Activated naive CD8-positive, alpha-beta T cell treated with anti-CD3 and anti-CD28 coated beads, Interleukin-2, amount 50 U/mL, for 24 hours (primary cell): ENCODE measurements at places on chromosomes 13 and 19.

DNA sequence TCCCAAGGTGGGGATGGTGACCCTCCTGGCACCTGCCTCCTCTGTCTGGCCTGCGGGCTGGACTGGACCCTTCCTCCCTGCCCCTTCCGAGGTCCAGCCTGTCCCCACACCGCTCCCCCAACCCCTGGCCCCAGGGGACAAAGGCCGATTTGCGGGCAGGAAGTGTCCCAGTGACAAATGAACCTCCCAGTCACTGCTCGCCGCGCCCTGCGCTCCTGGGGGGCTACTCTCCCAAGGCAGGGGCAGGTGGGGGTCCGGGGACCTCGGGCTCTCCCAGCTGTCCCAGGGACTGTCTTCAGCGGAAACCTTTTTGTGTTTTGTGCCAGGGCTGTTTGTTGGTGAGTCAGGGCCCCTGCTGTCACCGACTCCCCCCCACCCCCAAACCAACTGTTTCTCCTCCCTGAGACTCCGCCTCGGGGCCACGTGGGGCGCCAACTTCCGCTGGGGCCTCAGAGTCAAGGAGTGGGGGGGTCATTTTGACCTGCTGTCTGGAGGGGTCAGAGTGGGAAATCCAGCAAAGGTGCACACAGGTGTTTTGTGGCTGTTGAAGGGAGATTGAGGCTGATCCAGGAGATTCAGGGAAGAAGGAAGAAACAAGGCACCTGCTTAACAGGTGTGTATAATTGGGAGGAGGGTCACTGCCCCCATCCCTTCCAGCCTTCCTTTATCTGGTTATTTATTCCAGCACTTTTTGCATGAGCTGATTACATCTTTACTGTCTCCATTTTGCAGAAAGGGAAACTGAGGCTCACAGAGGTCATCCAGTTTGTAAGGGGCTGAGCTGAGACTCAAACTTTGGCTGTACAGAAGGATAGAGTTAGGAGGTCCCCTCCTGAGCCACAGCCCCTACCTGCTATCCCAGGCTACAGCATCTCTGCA, 831 bp downstream of the PGPEP1 start:
- DNase-seq = peak; percentile 76
- no peaks in the 10 kb centered on the region for H3K27me3 ChIP-seq
- peaks cover 21% of the 10 kb centered on the region for H3K4me1 ChIP-seq

DNA sequence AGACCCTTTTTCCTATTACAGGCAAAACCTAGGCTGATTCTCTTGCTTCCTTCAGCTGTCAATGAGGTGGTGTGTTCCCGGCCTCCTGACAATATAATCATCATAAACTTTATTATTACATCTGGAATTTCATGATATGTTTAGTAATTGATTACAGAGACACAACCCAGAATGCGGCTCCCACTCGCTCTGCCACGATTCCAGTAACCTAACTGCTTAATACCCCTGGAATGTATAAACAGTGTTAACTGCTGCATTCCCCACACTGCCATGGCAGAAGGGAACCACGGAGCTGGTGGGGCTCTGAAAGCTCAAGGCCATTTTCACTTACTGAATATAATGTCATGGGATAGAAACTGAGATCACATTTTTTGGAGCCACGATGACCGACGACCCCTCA, 17.1 kb downstream of the TSHZ3 start:
- no peak for DNase-seq
- H3K36me3 ChIP-seq = no peaks in the 10 kb centered on the region
- peaks cover 4% of the 10 kb centered on the region for H3K27me3 ChIP-seq
- H3K4me1 ChIP-seq = no peaks in the 10 kb centered on the region

DNA sequence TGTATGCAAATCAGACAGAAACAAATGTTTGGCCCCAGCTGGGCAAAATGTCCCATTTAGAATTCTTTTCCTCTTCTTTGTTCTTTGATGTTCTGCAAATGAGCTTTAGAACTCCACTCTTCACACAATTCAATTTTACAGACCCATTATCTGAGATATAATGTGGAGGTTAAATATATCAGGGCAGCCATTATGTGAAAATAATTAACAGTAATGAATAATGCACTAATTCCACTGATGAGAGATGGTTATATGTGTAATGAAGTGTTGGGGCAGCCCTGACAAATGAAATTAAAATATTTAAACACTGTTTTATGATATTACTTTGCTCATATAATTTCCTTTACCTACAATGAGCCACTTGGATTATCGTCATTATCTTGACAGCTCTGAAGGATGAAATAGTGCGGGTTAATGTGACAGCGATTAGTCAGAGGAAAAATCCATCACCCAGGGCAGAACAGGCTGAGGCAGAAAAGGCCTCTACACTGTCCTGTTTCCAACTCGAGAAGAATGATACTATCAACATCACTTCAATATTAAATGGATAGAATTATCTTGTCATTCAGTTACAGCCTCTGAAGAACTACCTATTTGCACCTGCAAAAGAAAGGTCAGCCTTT, 321.1 kb downstream of the RBM26 start:
- no peak for DNase-seq
- peaks cover 8% of the 10 kb centered on the region for H3K27me3 ChIP-seq
- H3K4me1 ChIP-seq = no peaks in the 10 kb centered on the region

GRCh38 chr13:51681037-51681678, 96.9 kb downstream of the WDFY2 start:
- no peak for DNase-seq
- H3K4me3 ChIP-seq = no peak overlapping the region
- peaks cover 8% of the 10 kb centered on the region for H3K4me1 ChIP-seq
- H3K27ac ChIP-seq = no peak overlapping the region

GRCh38 chr19:35051796-35052195, 10.3 kb downstream of the HPN start:
- DNase-seq = no peak
- no peaks in the 10 kb centered on the region for H3K4me1 ChIP-seq
- peaks cover 4% of the 10 kb centered on the region for H3K27me3 ChIP-seq
- no peak overlapping the region for H3K4me3 ChIP-seq
- H3K36me3 ChIP-seq = no peaks in the 10 kb centered on the region
- no peak overlapping the region for H3K27ac ChIP-seq
